NCI-H1930 (cell line): ENCODE measurements at places on chromosomes 2 and 18.

DNA sequence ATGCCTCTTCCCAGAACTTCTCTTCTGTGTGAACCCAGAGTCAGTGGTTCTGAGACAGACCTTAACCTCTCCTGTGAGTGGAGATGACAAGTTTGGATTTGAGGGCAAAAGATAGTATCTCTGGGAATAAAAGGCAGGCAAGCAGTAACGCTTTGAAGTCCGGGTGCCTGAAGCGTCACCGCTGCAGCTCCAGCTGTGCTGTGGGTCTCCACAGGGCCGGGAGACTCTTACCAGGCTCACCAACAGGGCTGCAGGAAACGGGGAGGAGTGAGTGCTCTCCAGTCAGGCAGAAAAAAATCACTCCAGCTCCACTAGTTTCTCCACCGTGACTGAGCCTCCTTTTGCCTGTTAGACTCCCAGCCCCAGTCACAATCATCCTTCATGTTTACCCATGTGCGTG is 79.7 kb upstream of the MAP4K4 start:
- DNase-seq = no peak

DNA sequence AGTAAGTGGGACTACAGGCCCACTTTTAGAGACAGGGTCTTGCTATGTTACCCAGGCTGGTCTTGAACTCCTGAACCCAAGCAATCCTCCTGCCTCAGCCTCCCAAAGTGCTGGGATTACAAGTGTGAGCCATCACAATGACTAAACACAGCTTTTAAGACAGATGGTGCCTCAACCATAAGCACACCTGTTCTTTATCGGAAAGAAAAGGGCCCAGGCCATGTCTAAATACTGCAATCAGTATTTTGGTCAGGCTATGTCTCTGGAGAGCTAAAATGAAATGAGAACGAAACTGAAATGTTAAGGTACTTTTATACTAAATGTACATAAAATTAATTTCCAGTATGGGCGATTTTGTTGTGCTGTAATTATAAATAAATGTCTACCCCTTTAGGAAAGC is 69.5 kb upstream of the SPTBN1 start:
- no peak for DNase-seq

DNA sequence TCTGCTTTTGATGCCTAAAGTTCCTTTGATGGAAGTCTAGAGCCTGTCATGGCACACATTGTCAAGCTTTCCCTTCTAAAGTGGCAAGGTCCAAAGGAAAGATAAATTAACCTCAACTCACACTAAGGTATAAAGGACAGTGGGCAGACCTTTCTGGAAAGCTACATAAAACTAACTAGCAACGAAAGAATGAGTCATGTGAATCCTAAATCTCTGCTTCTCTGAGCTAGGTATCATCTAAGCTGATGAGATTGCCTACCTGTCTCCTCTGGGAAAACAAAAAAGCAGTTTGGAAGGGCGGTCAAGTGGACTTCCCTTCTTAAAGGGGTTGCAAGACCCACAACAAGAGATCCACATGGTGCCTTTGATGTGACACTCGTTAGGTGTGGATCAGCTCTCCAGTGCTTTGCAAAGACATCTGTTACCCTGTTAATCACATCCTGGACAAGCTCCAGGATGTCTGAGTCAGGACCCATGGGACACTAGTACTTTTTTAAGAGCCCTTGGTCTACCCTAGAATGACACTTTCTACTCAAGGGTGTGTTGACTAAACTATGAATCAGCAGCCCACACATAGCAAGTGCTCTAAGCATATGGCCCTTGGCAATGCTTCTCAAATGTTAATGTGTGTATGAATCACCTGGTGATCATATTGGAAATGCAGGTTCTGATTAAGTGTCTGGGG is 173.5 kb downstream of the ALK start:
- no peak for DNase-seq

GRCh38 chr2:8615252-8615575 is 66.6 kb upstream of the ID2 start:
- DNase-seq = no peak

GRCh38 chr18:50218432-50219197 is 23.7 kb upstream of the MYO5B start:
- no peak for DNase-seq

- DNase-seq = no peak
These were observed 28.1 kb upstream of the CAB39 start for GRCh38 chr2:230684270-230685168.

GRCh38 chr2:223474893-223475292 is 127.3 kb downstream of the SCG2 start:
- DNase-seq = no peak

DNA sequence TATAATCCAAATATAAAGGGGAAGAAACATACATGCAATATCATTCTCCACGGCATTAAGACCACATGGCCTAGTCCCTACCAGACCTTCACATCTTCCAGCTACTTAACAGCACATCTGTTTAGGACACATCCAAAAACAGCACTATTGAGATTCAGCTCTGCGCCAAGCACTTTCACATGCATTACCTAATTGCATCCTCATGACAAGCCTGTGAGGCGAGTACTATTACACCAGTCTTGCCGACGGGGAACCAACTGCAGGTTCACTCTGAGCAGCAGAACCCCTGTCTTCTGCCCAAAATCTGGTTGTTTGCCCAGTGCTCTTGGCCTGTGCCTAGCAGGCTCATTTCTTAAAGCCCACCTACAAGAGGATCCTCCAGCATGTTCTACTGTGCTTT is 66.7 kb downstream of the AAK1 start:
- DNase-seq = no peak

DNA sequence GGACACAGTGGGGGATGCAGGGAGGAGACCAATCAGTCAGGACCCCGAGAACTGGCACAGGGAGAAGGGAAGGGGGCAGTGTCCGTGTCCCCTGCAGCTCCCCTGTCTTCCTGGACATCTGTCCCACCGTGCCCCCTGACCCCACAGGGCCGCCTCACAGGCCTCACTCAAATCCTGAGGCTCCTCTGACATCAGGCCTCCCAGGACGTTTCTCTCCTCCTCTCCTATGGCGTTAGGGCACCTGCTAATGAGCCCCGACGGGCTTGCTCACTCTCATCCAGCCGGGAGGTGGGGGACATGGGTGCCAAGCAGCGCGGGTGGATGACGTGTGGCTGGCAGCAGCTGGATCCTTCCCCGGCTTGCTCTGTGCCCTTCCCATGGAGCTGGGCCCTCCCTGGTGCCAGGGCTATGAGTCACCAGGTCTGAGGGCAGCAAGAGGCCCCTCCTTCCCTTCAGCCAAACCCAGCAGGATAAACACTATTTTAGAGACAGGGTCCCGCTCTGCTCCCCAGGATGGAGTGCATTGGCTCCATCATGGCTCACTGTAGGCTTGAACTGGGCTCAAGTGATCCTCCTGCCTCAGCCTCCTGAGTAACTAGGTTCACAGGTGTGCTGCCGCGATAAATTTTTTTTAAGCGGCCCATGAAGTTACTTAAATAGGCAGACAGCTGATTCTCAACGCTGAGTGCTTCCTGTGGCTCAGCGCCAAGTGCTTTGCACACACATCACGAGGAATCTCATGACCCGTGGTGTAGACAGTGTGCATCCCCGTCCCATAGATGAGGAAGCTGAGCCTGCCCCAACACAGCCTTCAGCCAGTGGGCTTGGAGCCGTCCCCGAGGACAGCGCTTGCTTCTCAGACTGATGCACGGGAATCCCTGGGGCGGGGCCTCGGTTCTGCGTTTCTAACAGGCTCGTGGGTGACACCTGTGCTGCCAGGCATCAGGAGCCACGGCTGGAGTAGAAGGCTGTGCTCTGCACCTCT is 64.5 kb upstream of the HDAC4 start:
- no peak for DNase-seq

GRCh38 chr2:102139851-102140250 is 2.7 kb upstream of the IL1R1 start:
- no peak for DNase-seq

DNA sequence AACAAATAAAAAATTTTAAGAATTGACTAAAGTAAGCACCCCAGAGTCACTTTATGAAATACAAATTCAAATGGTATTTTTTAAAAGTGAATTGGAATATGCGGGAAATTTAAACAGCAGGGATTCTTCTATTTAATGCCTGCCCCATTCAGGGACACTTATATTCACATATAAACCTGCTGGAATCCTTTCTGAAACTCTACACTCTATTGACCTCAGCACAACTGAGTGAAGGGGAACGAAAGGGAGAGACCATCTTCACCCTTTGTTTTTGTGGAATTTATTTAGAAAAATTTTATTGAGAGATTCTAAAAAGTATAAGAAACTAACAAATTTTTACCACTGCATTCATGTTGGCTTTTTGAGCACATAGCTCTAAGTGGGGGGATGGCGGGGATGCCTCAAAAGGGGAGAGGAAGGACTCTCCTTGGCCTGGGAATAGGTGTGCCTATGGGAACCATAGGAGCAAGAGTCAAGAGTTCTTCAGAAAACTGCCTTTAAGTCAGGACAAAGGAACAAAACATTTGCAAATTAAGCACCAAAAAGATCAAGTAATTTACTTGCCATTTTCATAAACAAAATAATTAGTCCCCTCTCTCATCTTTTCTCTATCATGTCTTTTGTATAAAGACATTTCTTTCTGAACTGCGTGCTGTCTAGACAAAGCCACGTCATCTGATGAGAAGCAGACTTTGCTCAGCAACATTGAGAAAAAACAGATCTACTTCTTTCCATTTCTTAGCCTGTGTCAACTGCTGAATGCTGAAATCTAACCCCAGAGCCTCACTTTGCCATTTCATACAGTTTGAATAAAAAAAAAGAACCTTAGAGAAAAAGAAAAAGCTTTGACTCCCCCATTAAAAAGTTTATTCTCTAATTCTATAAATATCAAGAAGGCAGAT is 21.6 kb upstream of the FLACC1 start:
- no peak for DNase-seq

GRCh38 chr2:135456431-135456830 is 74.6 kb downstream of the ZRANB3 start:
- DNase-seq = no peak

- no peak for DNase-seq
These were observed 13.8 kb upstream of the POU3F3 start for GRCh38 chr2:104840156-104840555.

GRCh38 chr2:42949125-42949524 is 156.7 kb upstream of the HAAO start:
- no peak for DNase-seq

GRCh38 chr2:9333591-9334171 is 89.6 kb downstream of the ITGB1BP1 start:
- no peak for DNase-seq

- DNase-seq = peak; percentile 5
These were observed 19.7 kb downstream of the CLUL1 start for GRCh38 chr18:616380-616995.

DNA sequence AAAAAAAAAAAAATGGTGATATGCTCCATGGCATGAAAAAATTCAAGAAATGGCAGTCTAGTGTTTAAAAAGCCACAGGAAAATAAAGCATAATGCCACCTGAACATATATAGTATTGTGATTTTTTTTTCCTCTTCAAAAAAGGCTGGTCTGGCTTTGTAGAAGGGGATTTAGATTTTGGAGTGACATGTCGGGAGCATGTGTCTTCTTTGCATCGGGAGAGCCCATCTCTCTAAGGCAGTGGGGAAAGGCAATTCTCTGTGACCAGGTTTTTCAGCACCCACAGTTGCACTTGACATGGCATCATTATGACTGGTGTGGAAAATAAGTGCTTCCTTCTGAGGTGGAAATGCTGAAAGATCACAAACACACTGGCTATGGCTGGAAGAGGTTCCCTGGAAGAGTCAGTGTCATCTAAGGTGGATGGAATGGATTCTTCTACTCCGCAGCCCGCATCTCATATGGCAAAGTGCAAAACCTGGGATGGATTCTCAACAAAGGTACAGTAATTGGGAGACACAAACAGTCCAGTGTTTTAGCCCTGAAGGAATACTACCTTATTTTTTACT is 172.5 kb downstream of the AGAP1 start:
- DNase-seq = peak; percentile 67
